SK-N-DZ (cell line): ENCODE measurements at places on chromosomes 7 and 10.

DNA sequence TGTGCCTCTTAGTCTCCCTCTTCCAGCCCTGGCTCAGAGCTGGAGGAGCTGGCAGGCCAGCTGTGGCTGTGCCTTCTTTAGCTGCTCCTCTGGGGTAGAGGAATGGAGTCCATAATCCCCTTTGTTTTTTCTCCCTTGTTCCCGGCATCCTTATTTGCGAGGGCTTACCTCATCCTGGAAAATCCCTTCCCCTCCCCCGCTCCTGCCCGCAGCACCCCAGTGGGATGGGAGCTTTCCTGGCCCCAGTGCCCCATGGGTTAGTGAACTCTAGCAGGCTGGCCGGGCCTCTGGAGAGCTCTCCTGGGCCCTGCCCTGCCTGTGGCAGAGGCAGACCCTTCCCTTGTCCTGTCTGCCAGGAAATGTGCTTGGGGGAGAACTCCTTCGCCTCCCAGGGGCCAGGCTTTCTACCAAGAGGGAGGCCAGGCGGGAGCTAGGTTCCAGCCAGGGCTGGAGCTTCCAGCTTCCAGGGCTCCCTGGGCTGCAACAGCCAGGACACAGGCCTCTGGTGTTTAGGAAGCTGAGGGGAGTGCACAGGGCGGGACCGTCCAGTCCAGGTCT is 16.5 kb upstream of the TRIM8 start:
- DNase-seq = no peak

GRCh38 chr10:18221123-18221522 is 80.9 kb downstream of the CACNB2 start:
- DNase-seq = no peak

- DNase-seq = peak; percentile 57
These were observed 3.8 kb downstream of the GLI3 start for GRCh38 chr7:42233171-42233570.

- DNase-seq = no peak
These were observed 1.5 kb downstream of the IL15RA start for GRCh38 chr10:5975641-5976473.

DNA sequence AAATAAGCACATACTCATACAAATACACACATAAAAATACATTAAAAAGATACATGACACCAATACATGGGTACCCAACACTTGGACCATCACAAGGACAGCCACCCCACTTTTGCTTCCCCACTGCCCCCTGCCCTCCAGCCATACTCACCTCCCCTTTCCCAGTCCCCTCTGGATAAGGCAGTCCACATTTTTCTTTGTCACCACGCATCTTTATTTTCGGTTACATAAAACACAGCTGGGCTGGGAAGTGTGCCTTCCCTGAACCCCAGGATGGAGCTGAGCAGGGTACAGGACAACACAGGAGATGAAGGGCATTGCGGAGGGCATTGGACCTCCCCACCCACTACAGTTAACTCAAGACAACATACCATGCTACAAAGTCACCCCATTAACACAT is 1.1 kb upstream of the HOXA3 start:
- DNase-seq = no peak

GRCh38 chr10:82888809-82889455 is 1013.9 kb downstream of the NRG3 start:
- no peak for DNase-seq

DNA sequence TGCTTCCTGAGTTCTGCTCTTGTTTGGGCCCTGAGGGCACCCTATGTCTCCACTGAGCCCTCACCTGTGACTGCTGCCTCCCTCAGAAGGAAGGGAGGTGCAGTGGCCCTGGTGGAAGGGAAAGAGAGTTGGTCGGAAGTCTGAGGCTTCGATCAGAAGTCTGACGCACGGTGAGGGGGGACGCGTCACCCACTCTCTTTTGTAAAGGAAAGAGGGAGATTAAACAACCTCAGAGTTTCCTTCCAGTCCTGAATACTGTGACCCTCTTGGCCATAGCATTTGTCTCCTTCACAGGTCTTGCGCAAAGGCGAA is 31.4 kb upstream of the TRIM8 start:
- no peak for DNase-seq
